Activated CD8-positive, alpha-beta T cell treated with anti-CD3 and anti-CD28 coated beads for 36 hours (primary cell): ENCODE measurements at places on chromosomes 11 and 22. TPM values are rescaled to one million over a fixed set of nuclear protein-coding genes. Genes with fewer than 3 reads are reported as not detected.

GRCh38 chr11:130145311-130145812 is 14.2 kb upstream of the ST14 start:
- DNase-seq: no peak

GRCh38 chr22:35488513-35488912 is 52.1 kb upstream of the RASD2 start:
- no peak for DNase-seq

- no peak for DNase-seq
Measured at GRCh38 chr11:117375960-117376359, 48.3 kb downstream of the CEP164 start.

Gene GVQW3
- total RNA-seq: 4.2 TPM

DNA sequence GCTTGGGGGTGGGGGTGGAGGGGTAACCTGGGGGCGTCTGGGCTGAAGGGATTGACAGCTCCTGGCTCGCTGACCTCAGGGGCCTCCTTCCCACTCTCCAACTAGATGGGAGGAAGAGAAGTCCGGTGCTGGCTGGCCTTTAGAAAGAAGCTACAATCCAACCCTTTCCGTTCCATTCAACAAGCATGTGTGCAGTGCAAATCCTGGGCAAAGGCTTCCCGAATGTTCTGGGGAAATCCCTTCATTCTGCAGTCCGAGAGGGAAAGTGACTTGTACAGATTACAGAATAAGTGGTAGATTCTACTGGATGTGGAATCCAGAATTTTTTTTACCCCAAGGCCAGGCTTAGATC is 149.9 kb downstream of the FEZ1 start:
- no peak for DNase-seq

DNA sequence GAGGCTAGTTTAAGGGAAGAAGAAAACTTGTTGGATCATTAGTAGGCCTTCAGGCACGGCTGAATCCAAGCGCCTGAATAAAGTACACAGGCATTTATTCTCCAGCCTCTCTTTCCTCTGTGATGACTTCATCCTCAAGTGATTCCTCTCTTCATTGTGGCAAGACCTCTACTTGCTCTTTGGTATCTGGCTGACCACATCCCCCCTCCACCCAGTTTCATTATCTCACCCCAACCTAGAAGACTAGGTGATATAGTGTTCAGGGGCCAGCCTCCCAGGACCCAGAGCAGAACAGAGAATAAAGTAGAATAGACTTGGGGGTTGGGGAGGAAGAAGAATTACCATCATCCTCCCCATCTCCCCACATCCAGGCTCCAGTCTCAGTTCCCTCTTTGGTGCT is 189.3 kb downstream of the MIAT start:
- peak; percentile 18 for DNase-seq

- no peak for DNase-seq
Measured at GRCh38 chr11:132032555-132032954, 662.1 kb downstream of the NTM start.

DNA sequence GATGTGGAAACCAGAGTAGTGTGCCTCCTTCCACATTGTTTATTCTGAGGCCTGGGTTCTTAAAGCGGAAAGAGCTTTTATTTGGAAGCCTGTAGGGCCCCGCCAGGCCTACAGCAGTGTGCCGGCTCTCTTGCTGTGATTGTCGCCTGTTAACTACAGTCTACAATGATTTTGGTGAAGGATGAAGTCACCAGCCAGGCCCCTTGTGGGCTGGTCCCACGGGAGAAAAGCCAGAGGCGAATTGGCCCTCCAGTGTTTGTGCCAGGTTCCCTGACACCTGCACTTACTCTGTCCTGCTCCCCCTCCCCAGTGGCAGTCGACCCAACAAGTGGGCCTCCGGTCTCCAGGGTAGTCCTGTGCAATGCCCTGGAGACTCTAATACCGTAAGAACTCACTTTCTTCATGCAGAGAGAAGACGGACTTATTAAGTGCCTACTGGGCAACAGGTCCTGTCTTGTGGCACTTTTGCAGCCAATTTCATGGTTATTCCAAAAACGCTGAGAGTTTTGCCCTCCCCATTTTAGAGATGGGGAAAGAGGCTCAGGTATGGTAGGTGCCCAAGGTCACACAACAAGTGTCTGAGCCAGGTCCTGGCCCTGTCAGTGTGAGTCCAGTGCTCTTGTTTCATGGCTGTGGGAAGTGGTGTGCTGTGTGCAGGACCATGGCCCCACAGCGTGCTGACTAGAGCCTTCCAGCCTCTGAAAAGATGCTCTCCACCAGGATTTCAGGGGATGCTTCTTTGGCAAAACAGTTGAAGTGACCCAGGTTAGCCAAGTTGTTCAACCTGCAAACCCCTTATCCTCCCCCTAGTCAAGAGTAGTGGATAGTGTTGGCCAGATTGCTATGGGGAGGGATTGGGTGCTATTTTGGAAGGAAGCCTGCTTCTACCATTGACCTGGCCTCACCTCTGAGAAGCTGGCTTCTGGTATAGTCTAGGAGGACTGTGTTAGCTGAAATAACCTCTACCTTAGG is 1.4 kb downstream of the MICAL2 start:
- no peak for DNase-seq

Gene LSP1
- total RNA-seq: 251 TPM

- DNase-seq: peak; percentile 55
Measured at GRCh38 chr11:3894128-3894731, 38.8 kb downstream of the STIM1 start.

Gene CECR2
- total RNA-seq: 0.11 TPM

Gene MTMR3
- 21.3 TPM for total RNA-seq

GRCh38 chr11:2518983-2519340 is 74.2 kb downstream of the KCNQ1 start:
- DNase-seq: no peak

- DNase-seq: no peak
Measured at GRCh38 chr22:48228468-48228867, 1466.0 kb downstream of the TBC1D22A start.

Gene PATE2
- total RNA-seq: not detected

- DNase-seq: no peak
Measured at GRCh38 chr22:39997939-39998726, 3.4 kb downstream of the FAM83F start.

Gene PKP3
- 0.18 TPM for total RNA-seq

- DNase-seq: no peak
Measured at GRCh38 chr11:71431271-71431670, 16.9 kb downstream of the DHCR7 start.

DNA sequence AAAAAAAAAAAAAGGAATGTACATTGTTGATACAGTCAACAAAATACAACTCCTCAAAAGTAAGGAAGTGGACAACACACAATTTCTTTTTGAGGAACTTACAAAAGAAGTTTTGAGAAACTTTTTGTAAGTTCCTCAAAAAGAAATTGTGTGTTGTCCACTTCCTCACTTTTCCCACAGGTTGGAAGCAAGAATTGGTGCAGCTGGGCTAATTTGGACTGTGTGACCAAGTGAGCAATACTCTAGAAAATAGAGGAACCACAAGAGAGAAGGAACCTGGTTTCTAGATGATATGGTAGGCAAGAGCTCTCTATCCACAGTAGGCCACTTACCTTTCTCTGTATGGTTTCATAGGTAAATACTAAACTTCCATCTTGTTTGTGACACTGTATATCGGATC is 1053.8 kb downstream of the LRRC4C start:
- no peak for DNase-seq

Gene SREBF2
- 87.1 TPM for total RNA-seq

GRCh38 chr22:38569972-38570778 is at the start of gene DMC1:
TSS of gene DMC1 (minus strand) at chr22:38570183. CDS start at chr22:38568256, 1,927 bp downstream.
- DNase-seq: peak; percentile 99

Gene MEI1
- total RNA-seq: 28.4 TPM

DNA sequence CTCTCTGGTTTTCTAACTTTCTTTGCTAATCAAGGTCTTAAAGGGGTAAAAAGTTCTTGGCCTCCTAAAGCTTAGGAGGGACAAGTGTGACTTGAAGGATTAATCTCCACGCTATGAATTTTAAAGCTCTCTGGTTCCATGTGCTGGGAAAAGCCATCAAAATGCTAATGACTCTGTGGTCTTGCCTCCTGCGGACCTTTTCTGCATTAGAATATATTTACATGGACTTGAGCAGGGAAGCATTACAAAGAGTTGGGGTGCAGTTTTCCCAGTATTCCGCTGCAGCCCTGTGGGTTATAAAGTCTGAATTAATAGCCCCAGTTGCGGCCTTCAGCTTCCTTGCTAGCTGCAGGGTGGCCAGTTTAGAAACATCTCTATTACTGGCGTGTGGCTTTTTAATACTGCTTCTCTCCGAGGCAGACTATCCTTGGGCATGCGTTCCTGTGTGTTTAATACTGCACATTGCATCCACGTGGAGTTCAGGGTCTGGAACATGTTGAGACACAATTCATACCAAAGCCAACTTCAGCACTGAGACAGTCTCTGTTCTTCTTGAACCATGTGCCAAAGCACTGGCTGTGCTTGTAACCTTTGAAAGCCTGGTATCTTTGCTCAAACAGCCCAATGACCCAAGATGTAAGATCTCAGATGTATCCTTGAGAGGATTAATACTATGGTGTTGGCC is 27.3 kb downstream of the TSPAN18 start:
- no peak for DNase-seq

Gene SYT9
- total RNA-seq: not detected

GRCh38 chr22:48404801-48405447 is 1422.7 kb downstream of the BRD1 start:
- DNase-seq: no peak

Gene NXPE2
- not detected for total RNA-seq

Gene PNPLA3
- total RNA-seq: 0.70 TPM

Gene ISX
- not detected for total RNA-seq

- DNase-seq: no peak
Measured at GRCh38 chr11:24289301-24289700, 207.6 kb upstream of the LUZP2 start.

- no peak for DNase-seq
Measured at GRCh38 chr11:81495699-81496292, 1237.9 kb downstream of the FAM181B start.

- DNase-seq: peak; percentile 45
Measured at GRCh38 chr11:35030716-35031213, 108.2 kb upstream of the CD44 start.

DNA sequence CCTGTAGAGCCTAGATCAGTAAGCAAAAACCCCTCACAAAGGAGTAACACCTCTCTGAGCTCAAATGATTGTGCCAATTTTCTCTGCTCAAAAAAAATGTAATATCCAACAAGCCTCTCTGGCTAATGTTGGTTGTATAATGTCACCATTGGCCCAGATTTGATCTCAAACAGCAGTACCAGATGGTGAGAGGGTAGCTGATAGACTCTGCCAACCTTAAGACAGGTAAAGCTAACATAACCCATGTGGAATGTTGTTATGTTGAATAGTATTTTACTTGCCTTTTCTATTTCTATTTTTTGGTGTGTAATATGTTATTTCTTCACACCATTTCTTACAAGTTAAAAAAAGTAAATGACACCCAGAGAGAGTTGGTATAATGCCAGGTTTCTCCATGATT is 166.7 kb upstream of the GUCY1A2 start:
- no peak for DNase-seq

Gene ANO5
- total RNA-seq: not detected

DNA sequence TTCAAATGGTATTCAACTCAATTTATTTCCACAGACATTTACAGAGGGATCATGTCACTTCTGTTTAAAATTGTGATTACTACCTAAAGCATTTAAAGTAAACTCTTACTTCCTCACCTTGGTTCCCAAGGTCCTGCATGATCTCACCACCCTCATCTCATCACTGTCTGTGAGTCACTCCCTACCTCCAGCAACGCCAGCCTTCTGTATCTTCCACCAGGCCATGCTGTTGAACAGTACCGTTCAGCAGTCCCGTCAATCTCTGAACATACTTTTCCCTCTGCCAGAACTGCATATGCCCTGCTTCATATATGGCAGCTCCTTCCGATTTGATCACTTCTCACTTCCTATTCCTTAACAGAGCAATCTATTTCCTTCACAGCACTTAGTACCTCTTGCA is 2.0 kb downstream of the FBXO3 start:
- DNase-seq: no peak

- DNase-seq: no peak
Measured at GRCh38 chr11:123543797-123544196, 110.6 kb downstream of the SCN3B start.

Gene COMMD9
- total RNA-seq: 36.8 TPM

DNA sequence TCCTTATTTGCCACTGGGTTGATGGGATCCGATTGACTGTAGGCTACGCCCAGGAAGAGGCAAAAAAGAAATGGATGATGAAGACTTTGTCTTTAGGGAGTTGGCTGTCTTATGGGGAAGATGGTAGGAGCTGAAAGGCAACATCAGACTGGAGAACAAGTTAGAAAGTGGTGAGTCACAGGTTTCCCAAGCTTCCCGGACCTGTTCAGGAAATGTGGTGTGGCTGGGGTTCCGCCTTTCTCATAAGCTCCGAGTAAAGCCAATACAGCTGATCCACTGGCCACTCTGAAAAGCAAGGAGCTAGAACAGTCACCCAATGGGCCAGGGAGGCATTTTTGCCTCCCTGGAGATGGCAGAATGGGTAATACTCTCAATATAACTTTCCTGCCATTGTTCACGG is 194.5 kb downstream of the SNX19 start:
- no peak for DNase-seq

- DNase-seq: no peak
Measured at GRCh38 chr11:21321530-21321929, 652.1 kb downstream of the NELL1 start.

- no peak for DNase-seq
Measured at GRCh38 chr22:25875461-25875860, 133.5 kb downstream of the MYO18B start.
